ENCODE measurements at places on chromosomes 1 and 21.
A peak's percentile ranks its signal among the peaks of the same experiment; 100 is the strongest.

DNA sequence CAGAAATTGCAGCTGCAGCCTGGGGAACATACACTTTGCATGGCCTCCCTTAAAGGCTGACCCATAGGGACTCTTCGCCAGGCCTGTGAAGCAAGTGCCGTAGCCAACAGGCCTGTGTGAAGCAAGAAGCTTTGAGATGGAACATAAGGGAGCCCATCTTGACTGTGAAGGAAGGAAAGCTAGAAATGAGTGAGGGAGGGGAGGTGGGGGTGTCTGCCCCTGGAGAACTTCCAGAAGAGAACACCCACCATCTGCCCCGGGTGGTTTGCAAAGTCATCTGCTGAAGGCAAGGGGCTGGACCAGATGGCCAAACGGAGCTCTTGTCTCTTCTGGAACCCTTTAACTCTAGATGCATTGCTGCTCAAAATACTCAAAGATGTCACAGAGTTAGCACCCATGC lies 103.3 kb upstream of the GRIK3 start:
- no peak for DNase-seq

- DNase-seq: no peak
Observed at GRCh38 chr1:116159177-116159576, 48.0 kb downstream of the MAB21L3 start.

DNA sequence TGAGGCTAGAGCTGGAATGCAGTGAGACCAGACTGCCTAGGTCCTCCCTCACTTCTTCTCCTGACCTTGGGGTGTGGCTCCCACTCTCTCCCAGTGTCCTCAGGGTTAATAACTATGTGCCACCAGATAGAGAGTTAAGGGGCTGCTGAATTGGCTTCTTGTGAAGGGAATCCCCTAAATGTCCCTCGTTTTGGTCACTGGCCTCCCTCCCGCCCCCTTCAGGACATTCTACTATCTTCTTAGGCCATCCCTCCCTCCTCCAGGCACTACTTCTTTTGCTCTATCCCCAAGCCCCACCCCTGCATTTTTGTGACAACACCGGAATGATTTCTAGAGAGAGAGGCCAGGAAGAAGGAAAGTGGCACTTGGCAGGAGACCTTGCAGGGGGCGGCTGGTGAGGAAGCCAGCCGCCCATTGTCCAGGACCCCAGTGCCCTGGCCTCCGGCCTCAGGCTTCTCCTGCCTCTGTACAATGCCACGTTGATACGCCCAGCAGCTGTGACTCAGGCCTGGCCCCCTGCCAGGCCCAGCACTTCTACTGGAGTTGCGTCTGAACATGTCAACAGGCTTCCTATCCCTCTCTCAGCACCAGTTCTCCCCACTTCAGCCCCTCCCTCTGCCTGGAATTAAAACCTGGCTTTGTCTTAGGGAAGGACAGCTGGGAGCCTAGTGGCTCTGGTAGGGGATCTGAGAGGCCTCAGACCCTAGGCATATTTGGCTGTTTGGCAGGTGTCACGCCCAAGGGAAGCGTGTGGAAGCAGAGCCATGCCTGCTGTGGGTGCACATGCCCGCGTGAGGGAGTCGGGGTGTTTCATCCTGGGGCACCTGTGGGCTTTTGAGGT lies 9.1 kb downstream of the LMNA start:
- DNase-seq: peak; percentile 99

DNA sequence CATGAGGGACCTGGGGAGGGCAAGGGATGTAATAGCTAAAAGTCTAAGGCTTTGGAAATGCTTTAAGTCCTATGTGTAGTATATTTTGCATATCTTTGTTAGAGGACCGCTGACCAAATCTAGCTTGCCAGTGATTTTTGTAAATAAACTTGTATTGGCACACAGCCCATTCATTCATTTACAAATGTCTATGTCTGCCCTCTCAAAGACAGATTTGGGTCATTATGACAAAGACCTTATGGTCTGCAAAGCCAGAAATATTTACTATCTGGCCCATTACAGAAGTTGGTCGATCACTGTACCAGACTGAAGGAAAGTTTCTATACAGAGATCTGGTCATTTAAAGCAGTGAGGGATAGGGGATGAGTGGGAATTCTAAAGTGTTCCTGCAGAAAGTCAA lies 120.1 kb upstream of the RAVER2 start:
- no peak for DNase-seq

DNA sequence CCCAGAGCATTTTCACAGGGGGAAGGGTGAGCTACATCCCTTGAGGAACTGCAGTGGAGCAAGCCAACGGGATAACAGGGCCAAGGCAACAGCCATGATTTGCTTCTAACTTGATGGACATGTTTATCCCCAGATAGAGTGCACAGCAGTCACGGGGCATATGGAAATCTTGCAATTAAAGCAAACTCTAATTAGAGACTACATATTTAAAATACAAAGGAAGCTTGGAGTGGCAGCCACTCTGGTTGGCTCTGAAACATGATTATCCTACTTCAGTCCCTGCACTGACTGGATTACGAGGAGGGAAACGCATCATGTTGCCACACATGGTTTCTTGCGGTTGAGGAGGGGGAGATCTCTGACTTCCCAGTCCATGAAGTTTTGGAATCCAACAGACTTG lies 60.8 kb downstream of the BEND5 start:
- DNase-seq: no peak

All from DMS153 (cell line).